ENCODE measurements at places on chromosomes 5 and 9.

GRCh38 chr9:1490341-1491232 is 440.4 kb downstream of the DMRT2 start:
- no peaks in the 10 kb centered on the region for H3K4me1 ChIP-seq
- H3K36me3 ChIP-seq, result no peaks in the 10 kb centered on the region

DNA sequence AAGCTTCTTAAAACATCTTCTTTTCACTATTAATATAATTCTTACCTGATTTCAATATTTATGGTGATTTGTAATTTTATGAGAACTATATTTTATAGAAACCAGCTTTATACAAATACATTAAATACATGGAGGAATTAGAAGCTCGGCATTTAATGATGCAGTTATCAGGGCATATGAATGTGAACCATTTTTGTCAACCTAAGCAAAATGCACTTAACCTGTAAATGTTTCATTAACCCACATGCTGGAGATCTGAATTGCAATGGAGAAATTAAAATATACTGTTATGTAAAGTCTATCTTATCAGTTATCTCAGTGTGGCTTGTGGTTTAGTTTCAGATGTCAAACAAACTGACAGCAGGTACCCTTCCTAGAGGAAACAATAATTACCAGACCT is 63.2 kb upstream of the CDH12 start:
- no peak for DNase-seq
- H3K4me3 ChIP-seq, result no peak overlapping the region
- no peaks in the 10 kb centered on the region for H3K4me1 ChIP-seq
- H3K27ac ChIP-seq, result no peak overlapping the region

DNA sequence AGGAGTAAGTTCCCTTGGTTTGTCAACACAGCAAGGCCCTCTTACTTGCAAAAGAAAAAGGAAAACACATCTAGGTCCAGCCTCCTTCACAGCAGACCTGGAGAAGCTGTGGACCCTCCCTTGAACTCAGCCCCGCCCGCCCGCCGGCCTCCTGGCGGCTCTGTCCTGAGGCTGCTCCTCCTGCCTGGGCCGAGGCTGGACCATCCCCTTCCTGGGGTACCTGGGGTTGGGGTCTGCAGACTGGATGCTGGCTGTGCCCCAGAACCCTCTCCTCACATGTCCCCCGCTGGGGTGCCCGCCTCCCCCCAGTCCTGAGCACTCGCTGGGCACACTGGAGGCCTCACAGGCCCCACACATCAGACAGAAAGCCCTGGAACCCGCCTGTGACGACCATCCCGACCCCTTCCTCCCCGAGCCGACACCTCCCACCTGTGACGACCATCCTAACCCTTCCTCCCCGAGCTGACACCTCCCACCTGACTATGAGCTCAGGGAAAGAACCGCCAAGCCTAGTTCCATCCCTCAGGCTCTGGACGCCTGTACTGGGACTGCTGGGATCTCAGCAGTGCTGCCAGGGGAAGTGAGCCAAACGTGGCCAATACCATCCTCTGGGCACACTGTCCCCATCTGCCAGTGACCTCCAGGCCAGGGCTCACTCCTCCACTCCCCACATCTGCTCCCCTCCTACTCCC is 7.2 kb upstream of the TMEM210 start:
- no peaks in the 10 kb centered on the region for H3K4me1 ChIP-seq
- no peak overlapping the region for H3K27ac ChIP-seq
- DNase-seq, result no peak
- H3K27me3 ChIP-seq, result no peaks in the 10 kb centered on the region
- H3K4me3 ChIP-seq, result no peak overlapping the region

DNA sequence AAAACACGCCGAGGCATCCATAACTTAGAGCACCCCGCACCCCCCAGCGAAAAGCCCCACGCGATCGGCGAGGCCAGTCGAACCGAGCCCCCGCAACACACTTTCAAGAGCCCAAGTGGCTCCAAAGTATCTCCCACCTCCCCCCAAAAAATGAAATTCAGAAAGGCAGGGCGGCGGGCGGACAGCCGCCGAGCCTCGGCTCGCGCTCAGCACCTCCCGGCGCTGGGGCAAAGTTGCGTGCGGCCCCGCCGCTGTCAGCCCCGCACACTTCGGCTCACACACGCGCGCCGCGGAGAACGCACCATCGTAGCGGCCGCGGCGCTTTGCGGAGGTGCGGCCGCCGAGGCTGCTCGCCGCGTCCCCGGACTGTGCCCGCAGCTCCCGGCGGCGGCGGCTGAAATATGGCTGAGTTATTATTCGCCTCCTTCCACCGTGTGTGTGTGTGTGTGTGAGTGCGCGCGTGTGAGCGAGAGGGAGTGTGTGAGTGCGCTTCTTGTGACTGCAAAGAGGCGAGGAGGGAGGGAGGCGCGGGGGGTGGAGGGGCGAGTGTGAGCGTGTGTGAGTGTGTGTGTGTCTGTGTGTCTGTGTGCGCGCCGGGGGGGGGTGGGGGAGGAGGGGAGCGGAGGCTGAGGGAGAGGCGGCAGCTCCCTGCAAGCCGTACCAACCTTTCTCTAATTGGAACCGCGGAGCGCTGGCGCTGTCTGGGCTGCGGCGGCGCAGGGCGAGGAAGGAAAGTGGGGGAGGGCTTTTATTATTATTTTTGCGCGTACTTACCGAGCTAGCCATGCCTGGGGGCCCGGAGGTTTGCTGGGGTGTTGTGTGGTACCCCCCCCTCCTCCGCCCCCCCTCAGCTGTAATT is 599 bp downstream of the MLLT3 start:
- H3K4me3 ChIP-seq, result peak overlapping the region; percentile 87
- no peaks in the 10 kb centered on the region for H3K27me3 ChIP-seq
- peak overlapping the region; percentile 90 for H3K27ac ChIP-seq
- peak; percentile 85 for DNase-seq
- H3K4me1 ChIP-seq, result peaks cover 27% of the 10 kb centered on the region
- no peaks in the 10 kb centered on the region for H3K36me3 ChIP-seq

DNA sequence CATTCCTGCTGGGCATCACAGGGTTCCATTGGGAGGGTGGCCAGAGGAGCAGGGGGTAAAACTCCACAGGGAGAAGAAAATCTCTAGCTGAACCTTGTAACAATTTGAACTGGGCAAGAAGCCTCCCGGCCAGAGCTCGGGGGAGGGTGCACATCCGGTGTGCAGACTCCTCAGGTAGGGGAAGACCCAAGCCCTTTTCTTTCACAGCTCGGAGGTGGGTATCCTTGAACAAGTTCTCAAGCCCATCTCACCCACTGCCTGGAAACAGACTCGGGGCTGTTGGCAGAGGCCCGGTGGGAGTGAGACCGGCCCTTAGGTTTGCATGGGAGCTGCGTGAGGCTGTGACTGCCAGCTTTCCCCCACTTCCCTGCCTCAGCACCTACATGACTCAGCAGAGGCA is 111.5 kb upstream of the IL7R start:
- H3K36me3 ChIP-seq, result no peaks in the 10 kb centered on the region
- no peak overlapping the region for H3K4me3 ChIP-seq
- H3K27ac ChIP-seq, result no peak overlapping the region
- no peaks in the 10 kb centered on the region for H3K27me3 ChIP-seq
- no peak for DNase-seq

GRCh38 chr9:15433191-15433590 is 10.5 kb downstream of the SNAPC3 start:
- no peaks in the 10 kb centered on the region for H3K4me1 ChIP-seq
- no peaks in the 10 kb centered on the region for H3K27me3 ChIP-seq
- no peak for DNase-seq
- H3K27ac ChIP-seq, result no peak overlapping the region
- no peak overlapping the region for H3K4me3 ChIP-seq

GRCh38 chr9:107243742-107244141 is 39.3 kb upstream of the RAD23B start:
- no peaks in the 10 kb centered on the region for H3K27me3 ChIP-seq
- peak overlapping the region; percentile 40 for H3K27ac ChIP-seq
- DNase-seq, result no peak
- H3K36me3 ChIP-seq, result no peaks in the 10 kb centered on the region
- H3K4me3 ChIP-seq, result no peak overlapping the region
- H3K4me1 ChIP-seq, result no peaks in the 10 kb centered on the region

DNA sequence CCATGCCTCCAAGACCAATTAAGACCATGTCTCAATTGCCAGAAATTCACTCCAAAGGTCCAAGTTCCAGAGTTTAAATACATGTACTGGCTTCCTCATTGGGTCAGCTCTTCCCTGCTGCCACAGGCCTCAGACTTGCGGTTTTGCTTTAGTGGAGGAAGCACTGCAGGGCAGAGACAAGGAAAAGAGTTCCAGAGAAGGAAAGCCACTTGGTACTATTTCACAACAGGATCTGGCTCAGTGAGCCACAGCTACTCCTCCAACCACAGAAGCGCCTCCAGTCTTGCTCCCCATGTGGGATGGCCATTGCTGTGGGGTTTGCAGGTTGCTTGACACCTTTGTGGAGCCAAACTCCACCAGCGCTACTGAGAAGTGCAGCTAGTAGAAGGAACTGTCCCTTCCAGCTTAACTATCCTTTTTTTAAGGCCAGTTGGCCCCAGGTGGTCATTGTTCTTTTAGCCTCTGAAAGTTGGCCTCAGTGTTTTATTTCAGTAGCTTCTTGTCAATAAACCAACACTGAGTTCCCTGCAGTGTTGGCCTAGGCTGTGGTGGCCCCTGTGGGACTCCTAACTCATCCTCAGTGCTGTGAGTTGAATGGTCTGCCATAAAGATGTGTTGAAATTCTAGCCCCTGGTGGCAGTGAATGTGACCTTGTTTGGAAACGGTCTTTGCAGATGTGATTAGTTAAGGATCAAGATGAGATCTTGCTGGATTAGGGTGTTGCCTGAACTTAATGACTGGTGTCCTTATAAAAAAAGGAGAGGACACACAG is 93.7 kb upstream of the DAP start:
- no peaks in the 10 kb centered on the region for H3K36me3 ChIP-seq
- no peak overlapping the region for H3K27ac ChIP-seq
- no peak for DNase-seq
- no peak overlapping the region for H3K4me3 ChIP-seq

DNA sequence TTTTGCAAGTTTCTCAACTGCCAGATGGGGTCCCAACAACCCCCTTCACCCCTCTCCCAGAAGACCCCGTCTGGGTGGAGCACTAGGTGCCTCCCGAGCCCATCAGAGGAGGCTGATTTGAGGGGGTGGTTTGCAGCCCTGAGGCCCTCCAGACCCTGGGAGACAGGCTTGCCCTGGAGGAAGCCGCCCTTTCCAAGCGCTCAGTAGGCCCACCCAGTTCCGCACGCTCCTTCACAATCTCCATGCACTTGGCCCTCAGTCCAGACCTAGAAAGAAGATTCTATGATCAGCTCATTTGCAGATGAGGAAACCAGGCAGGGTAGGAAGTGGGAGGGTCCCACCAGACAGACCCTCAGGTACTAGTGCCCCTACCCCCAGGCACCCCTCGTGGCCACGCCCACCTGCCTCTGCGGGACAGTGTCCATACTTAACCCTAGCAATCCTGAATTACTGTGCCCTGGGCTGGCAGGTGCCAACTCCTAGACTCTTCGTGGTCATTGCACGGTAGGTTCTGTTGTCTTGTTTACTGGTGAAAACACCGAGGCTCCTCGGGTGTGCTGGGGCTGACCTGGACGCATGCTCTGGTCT is 22.3 kb downstream of the OR2V1 start:
- no peaks in the 10 kb centered on the region for H3K36me3 ChIP-seq
- DNase-seq, result no peak
- H3K4me1 ChIP-seq, result no peaks in the 10 kb centered on the region
- no peak overlapping the region for H3K27ac ChIP-seq
- no peaks in the 10 kb centered on the region for H3K27me3 ChIP-seq

GRCh38 chr5:143227301-143227700 is 176.2 kb downstream of the NR3C1 start:
- H3K36me3 ChIP-seq, result peaks cover 8% of the 10 kb centered on the region
- DNase-seq, result no peak
- peaks cover 9% of the 10 kb centered on the region for H3K4me1 ChIP-seq
- H3K27ac ChIP-seq, result no peak overlapping the region
- H3K4me3 ChIP-seq, result no peak overlapping the region
- no peaks in the 10 kb centered on the region for H3K27me3 ChIP-seq

GRCh38 chr9:12997009-12997408 is 222.2 kb downstream of the LURAP1L start:
- no peak for DNase-seq
- H3K36me3 ChIP-seq, result no peaks in the 10 kb centered on the region
- no peaks in the 10 kb centered on the region for H3K4me1 ChIP-seq
- no peak overlapping the region for H3K27ac ChIP-seq

DNA sequence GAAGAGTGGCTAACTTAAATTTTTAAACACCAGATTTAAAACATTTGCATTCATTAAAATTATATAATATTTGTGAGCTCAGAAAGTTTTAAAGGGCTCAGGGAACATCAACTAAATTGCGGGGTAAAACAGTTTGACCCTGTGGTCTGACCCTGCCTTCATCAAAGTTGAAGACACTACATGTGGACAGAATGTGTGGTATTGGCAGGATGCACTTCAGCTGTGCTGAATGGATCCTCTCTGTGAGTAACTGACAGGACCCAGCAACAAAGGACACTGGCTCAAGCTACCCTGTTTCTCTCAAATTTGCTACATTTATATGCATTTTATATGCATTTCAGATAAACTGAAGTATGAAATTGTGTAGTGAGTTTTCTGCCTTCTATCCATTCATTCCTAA is 288.5 kb downstream of the ZNF608 start:
- H3K27ac ChIP-seq, result no peak overlapping the region
- no peaks in the 10 kb centered on the region for H3K27me3 ChIP-seq
- DNase-seq, result no peak
- H3K36me3 ChIP-seq, result no peaks in the 10 kb centered on the region

GRCh38 chr5:4720831-4721230 is 419.3 kb upstream of the ADAMTS16 start:
- no peaks in the 10 kb centered on the region for H3K4me1 ChIP-seq
- H3K36me3 ChIP-seq, result no peaks in the 10 kb centered on the region
- no peaks in the 10 kb centered on the region for H3K27me3 ChIP-seq
- H3K27ac ChIP-seq, result no peak overlapping the region
- no peak for DNase-seq

DNA sequence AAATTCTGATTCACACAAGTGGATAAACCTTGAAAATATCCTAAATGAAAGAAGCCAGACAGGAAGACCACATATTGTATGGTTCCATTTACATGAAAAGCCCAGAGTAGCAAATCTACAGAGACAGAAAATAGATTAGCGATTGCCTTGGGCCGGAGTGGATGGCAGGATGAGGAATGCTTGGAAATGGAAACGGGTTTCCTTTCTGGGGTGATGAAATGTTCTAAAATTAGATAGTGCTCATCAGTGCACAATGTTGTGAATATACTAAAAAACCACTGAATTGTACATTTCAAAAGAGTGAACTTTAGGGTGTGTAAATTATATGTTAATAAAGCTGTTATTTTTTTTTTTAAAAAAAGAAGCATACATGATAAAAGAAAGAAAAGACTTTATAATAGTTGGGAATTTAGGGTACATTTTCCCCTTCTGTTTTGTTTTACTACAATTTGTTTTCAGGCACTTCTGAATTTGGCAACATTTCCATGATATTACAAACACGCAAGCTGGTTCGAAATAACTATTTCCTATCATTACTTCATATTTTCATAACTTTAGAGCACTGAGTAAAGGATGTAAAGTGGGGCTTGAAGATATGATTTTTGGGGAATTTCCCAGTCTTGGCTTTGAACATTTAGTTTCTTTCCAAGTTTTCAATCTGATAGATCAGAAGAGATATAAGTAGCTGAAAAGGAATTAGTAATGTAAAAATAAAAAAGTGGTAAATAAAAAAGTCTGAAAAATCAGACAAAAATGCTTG is 23.9 kb downstream of the SLC35A4 start:
- H3K27me3 ChIP-seq, result no peaks in the 10 kb centered on the region
- no peaks in the 10 kb centered on the region for H3K36me3 ChIP-seq
- no peaks in the 10 kb centered on the region for H3K4me1 ChIP-seq
- no peak overlapping the region for H3K4me3 ChIP-seq
